Coronary artery (tissue), 2 donors: ENCODE measurements at places on chromosomes 1 and 21.

DNA sequence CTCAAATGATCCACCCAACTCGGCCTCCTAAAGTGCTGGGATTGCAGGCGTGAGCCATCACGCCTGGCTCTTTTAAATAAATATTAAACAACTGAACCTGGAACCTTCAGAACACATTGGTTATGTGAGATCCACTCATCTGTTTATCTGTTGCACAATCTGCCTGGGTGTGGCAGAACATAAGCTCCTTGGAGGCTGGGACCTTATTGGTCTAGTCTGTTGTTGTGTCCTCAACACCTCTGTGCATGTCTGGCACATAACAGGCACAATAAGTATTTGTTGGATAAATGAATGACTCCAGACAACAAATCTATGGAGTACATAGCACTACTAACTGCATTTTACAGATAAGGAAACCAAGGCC is 4.1 kb upstream of the NBL1 start:
- DNase-seq = peak; percentile 21

GRCh38 chr1:17768651-17769241 is 13.6 kb downstream of the ACTL8 start:
- no peak for DNase-seq

GRCh38 chr1:212606395-212607205 is 2.0 kb upstream of the ATF3 start:
- DNase-seq = peak; percentile 85

- DNase-seq = peak; percentile 83
Observed at GRCh38 chr21:45923146-45923545, 58.4 kb upstream of the COL6A1 start.

DNA sequence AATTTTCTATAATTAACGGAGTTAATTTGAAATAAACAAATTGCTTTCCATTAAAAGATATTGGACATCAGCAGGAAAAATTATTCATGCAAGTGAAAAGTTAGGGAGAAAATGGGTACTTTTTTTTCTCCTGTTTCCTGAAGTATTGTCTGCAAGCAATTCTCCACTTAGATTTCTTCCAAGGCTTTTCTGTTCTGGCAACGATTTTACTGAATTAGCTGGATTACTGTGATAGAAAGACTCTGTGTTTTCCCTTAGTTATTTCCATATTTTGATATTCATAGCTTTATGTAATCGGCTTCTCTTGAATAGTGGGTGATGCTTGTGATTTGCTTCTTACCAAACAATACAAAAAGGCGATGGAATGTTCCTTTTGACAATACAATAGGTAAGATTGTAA is 1333.9 kb downstream of the AMY1C start:
- no peak for DNase-seq

DNA sequence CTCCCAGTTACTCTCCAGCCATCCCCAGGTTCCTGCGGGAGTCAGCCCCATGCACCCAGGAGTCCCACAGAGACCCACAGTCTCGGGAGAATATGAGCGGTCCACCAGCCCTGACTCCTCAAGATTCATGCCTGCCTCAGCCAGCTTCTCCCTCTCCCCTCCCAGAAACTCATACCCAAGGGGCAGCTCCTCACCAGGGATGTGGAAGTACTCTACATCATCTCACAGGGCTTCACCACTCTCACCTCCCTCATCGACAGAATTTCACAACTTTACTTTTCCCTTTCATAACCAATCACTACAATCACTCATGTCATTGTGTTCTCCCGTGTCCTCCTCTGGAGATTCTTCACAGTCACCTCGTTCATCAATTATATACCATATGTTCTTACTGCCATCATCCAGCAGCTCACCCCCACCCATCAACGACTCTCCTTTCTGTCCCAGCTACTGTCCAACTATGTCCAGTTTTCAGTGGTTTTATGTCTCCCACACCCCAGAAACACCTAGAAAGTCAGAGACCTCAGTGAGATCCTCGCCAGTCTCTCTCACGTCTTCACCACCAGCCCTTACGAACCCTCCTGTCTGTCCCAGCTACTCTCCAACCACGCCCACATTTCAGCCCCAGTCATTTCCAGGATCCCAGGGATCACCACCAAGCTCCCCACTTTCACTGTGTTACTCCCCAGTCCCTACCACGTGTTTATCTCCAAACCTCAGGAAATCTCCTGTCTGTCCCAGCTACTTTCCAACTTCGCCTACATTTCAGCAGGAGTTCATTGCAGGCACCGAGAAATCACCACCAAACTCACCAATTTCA is 1530.1 kb upstream of the TPTE start:
- DNase-seq = no peak

DNA sequence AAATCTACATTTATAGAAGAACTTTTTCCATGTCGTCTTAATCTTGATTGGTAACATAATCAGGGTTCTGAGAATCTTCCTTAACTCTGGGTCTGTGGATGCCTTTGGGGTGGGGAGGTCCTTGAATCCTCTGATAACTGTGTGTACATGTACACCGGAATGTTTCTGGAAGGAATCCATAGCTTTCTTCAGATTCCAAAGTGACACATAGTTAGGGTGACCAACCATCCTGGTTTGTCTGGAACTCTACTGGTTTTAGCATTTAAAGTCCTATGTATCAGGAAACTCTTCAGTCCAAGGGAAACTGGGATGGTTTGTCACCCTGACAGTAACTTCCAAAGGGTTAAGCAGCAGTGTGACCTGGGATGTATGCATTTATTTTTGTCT is 16.8 kb downstream of the STRIP1 start:
- no peak for DNase-seq

DNA sequence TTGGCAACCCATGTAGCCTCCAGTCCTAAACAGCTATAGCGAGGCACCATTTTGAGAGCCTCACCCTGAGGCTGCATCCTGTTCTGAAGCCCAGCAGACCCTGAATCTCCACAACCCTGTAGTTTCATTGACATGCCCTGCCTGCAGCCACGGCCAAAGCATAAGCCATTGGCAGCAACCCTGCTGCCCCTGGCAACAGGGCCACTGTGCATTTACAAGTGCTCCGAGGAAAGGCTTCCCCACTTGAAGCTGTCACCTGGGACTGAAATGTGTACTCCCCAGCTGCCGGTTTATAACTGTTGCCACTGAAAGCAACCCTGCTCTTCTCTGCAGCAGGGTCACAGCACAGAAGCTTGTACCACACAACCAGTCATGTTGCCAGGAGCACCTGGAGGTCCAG is 124.2 kb upstream of the OLFM3 start:
- DNase-seq = no peak

GRCh38 chr1:4778056-4778455 is 123.6 kb downstream of the AJAP1 start:
- DNase-seq = no peak

DNA sequence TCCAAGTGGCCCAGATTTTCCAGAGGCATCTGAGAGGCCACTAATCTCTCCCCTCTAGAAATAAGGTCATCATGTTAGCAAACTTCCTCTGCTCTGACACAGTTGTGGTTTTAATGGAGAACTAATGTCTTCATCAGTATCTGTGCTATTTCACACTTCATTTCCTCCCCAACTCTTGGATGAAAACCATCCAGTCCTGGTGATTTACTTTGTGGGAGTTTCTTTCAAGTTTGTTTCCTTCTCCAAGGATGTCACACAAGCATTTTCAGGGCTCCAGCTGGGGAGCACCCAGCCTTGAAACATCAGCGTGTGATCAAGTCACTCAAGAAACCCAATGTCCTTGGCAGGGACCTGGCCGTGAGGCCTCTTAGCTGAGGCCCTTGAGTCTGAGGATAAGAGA is 38.8 kb downstream of the TBX15 start:
- no peak for DNase-seq

DNA sequence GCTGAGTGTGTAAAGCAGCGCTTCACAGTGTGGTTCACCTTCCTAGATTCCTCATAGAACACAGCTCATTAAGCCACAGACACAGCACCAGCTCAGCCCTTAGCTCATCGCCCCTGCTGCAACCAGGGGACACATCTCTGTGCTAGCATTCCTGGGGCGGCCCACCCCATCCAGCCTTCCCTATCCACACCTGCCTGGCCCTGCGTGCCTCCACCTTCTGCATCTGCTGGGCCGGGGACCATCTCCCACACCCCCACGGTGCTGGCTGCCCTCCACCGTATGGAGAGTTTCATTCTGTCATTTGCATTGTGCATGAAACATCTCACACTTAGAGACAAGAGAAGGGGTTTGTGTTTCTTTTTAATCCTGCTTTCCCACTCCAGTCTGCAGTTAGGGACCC is 35.8 kb upstream of the PRSS38 start:
- DNase-seq = no peak

- no peak for DNase-seq
Observed at GRCh38 chr1:6329851-6330250, 63.7 kb downstream of the ACOT7 start.

- DNase-seq = no peak
Observed at GRCh38 chr1:117213046-117213445, 2.3 kb upstream of the VTCN1 start.

GRCh38 chr1:209884665-209885117 is 53.3 kb upstream of the SYT14 start:
- no peak for DNase-seq

GRCh38 chr1:7585216-7585907 is 185.7 kb upstream of the VAMP3 start:
- DNase-seq = no peak

GRCh38 chr1:10867138-10867721 is 70.8 kb upstream of the CASZ1 start:
- no peak for DNase-seq

DNA sequence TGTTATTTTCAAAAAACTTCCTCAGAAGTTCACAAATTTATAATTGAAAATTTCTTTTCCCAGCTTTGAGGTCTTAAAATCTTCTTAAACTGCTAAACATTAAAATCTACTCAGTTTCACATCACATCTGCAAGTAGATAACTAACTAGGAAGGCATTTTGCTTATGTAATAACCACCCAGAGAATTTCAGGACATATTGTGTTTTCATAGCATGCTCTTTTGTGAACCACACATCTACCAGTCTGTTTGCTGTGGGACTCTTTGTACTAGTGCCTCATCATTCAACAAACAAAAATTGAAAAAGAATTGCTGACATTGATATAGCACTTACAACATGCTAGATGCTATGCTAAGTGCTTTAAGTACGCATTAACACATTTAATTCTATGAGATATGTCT is 31.6 kb upstream of the C1orf146 start:
- no peak for DNase-seq

DNA sequence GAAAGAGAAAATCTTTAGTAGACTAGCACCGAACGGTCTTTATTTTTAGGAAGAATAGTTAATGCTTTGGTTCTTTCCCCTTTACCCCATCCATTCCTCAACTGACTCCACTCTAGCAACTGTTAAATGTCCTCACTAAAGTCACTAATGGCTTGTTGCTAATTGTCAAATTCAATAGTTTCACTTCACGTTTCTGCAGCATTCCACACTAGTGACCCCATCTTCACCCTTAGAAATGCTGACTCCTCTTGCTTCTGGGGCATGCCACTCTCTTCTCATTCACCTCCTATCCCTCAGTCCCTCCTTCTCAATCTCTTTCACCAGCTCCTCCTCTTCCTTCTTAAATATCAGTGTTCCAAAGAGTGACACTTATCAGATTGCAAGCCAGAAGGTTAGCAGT is 19.4 kb upstream of the CADM3 start:
- no peak for DNase-seq

DNA sequence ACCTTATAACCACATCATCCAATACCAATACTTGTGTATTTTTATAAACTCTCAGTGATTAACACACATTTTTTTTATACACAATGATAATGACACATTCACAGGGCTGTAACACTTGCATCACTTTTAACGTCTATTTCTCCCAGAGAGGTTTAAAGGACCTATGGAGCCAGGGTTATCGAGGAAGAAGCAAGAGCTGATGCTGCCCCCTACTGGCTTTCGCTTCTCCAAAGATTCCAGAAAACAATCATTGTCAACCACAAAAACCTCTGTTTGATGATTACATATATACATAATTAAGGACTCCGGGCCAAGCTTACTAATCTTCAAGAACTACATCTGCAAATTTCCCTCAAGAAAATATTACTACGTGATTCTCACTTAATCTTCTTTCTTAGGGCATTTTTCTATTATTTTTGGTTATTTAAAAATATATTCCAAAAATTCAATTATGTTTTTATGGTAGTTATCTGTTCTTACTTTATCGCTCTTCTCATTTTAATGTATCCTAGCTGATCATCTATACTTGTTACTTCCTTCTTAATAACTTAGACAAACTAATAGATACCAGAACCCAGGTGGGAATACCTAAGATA is 214.5 kb downstream of the VAV3 start:
- DNase-seq = no peak

GRCh38 chr1:231557898-231558707 is 29.6 kb downstream of the TSNAX start:
- no peak for DNase-seq

DNA sequence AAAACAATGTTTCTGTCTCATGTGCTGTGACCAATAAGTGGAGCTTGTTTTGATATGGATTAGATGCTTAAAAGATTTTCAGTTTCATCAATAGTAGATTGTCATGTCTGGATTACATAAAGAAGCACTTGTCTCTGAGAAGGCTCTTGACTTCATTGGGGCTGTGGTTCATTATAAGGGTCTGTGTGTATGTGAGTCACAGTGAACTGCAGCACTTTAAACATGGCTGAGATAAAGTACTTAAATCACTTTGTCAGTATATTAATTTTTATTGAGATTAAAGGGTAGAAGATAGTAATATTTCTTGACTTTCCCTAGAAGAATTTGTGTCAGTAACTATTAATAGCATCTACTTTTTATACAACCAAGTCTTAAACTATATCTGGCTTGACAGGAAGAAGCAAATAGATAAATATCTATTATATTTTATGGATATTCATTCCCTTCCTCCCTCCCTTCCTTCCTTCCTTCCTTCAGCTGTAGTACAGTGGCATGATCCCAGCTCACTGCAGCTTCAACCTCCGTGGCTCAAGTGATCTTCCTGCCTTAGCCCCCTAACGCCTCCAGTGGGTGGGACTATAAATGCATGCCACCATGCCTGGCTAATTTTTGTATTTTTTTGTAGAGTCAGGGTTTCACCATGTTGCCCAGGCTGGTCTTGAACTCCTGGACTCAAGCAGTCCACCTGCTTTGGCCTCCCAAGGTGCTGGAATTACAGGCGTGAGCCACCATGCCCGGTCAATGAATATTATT is 48.8 kb downstream of the ZFYVE9 start:
- no peak for DNase-seq

DNA sequence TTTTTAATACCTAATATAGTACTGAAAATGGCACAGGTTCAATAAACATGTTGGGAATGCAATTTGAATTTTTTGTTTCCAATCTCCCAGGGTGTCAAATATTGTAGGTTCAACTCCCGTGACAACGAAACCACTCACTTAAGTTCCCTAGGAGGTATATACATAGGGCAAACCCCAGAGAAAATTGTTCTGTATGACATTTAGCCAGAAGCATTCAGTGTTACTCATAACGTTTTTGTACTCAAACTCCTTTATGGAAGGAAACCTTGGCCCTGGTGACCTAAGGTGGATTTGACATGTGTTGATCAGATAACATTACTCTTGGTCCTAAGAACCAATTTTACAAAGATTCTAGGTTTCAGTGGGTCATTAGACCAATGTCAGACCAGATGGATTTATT is 110.6 kb downstream of the USP25 start:
- DNase-seq = no peak

GRCh38 chr21:42553435-42553834 is 39.8 kb downstream of the SLC37A1 start:
- DNase-seq = no peak

- no peak for DNase-seq
Observed at GRCh38 chr1:119978018-119978505, 81.7 kb upstream of the ADAM30 start.

- no peak for DNase-seq
Observed at GRCh38 chr1:65119951-65120350, 28.1 kb upstream of the AK4 start.
